ENCODE measurements at places on chromosomes 1 and 21.

DNA sequence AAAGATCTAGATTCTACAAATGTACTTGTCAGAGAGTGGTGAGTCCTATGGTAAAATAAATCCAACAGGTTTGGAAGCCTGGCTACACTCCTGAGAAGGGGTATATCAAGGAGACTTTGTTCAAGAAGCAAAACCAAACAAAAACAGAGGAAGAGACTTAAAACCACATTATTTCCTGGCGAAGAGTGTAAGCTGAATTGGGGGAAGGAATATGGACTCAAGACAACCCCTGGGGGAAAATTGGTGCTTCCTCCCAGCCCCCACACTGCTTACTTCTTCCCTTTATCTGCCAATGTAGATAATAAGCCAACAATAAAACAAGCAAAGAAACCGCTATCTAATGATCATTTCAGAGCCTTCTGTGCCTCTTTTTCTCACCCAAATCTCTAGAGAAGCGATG is 48.4 kb upstream of the ZBTB18 start:
- no peak for DNase-seq

- no peak for DNase-seq
Measured at GRCh38 chr21:15506086-15506485, 223.7 kb upstream of the USP25 start.

DNA sequence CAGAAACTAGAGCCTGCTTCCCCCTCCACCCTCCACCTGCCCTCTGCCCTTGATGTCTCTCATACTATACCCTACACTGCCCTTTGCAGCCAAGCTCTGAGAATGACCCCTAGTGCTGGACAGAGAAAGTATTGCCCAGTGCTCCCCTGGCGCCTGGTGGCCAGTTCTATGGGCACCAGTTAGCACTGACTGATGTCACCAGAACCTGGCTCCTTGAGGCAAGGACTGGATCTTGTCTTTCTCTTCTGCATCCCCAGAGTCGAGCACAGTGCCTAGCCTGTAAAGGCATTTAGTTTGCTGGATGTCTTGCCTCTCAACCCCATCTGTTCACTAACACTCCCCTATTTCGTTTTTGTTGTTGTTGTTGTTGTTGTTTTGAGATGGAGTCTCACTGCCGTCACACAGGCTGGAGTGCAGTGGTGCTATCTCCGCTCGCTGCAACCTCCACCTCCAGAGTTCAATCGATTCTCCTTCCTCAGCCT is 5.9 kb downstream of the PHLDA3 start:
- no peak for DNase-seq

- DNase-seq, result no peak
Measured at GRCh38 chr1:48115835-48116234, 106.7 kb upstream of the SLC5A9 start.

DNA sequence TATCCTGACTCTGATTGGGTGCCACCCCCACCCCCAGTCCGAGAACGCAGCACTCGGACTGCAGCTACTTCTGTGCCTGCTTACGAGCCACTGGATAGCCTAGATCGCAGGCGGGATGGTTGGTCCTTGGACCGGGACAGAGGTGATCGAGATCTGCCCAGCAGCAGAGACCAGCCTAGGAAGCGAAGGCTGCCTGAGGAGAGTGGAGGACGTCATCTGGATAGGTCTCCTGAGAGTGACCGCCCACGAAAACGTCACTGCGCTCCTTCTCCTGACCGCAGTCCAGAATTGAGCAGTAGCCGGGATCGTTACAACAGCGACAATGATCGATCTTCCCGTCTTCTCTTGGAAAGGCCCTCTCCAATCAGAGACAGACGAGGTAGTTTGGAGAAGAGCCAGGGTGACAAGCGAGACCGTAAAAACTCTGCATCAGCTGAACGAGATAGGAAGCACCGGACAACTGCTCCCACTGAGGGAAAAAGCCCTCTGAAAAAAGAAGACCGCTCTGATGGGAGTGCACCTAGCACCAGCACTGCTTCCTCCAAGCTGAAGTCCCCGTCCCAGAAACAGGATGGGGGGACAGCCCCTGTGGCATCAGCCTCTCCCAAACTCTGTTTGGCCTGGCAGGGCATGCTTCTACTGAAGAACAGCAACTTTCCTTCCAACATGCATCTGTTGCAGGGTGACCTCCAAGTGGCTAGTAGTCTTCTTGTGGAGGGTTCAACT is 2.1 kb downstream of the RBM15 start:
- no peak for DNase-seq

GRCh38 chr1:83060651-83061390 is 938.1 kb downstream of the TTLL7 start:
- no peak for DNase-seq

GRCh38 chr1:207286786-207287468 is 34.6 kb upstream of the CD55 start:
- DNase-seq, result no peak

DNA sequence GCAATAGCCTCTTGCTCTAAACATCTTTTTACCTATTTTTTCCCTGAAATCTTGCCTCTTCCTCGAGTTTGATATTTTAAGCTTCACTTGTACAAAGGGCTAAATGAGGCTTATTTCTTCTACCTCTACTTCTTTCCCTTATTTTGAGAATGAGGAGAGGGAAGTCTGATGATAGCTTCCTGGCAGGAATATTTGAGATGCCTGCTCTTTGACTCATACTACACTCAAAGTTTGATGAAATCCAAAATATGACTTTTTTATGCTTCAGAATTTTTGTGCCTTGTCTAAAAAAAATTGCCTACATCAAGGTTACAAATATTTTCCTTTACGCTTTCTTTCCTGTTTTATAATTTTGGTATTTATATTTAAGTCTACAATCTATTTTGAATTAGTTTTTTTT is 624.4 kb upstream of the PLXNA2 start:
- no peak for DNase-seq

DNA sequence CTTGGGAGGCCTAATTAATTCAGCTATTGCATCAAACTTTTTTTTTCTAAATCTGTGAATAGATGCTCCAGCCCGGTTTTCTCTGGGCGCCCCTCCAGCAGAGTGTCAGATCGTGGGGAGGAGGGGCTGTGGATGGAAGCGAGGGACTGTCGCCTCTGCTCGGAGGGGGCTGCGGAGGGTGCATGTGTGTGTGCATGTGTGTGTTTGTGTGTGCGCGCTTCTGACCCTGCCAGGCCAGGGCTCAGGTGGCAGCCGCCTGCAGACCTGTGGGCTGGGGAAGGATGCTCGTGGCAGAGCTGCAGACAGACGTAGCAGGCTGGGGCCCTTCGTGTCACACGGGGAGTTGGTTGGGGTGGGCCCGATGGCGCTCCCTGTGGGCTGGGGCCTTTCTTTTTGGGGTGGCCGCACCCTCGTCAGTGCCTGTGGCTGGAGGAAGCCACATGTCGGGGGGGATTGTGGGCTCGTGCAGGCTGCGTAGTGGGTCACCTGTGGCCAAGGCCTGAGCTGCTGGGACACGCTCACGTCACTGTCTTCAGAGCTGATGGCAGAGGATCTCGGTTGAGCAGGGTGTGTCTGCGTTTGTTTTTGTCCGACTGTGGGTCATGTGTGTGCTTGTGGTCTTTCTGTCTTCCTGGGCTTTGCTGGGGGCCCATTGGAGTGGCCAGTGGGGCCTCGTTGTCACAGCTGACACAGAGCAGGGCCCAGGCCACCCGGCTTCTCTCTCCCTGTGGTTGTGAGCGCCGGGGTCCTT is 2.8 kb downstream of the SKI start:
- no peak for DNase-seq
